ENCODE measurements at places on chromosomes 7 and 10.

DNA sequence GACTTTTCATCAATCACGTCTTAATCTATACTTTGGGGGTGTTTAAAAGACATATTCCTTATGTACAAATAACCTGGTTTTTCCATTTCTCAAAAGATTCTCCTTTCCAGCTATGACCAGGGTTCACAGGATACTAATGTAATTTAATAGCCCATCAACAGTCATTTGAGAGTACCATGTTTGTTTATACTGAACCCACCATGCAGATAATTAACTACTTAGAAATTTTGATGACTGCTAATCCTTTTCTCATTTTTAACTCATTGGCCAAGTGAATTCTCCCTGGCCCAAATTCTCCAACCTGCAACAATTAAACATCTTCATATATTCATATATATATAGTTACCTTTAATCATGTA is 28.8 kb upstream of the KMT2E start:
- no peak for DNase-seq

DNA sequence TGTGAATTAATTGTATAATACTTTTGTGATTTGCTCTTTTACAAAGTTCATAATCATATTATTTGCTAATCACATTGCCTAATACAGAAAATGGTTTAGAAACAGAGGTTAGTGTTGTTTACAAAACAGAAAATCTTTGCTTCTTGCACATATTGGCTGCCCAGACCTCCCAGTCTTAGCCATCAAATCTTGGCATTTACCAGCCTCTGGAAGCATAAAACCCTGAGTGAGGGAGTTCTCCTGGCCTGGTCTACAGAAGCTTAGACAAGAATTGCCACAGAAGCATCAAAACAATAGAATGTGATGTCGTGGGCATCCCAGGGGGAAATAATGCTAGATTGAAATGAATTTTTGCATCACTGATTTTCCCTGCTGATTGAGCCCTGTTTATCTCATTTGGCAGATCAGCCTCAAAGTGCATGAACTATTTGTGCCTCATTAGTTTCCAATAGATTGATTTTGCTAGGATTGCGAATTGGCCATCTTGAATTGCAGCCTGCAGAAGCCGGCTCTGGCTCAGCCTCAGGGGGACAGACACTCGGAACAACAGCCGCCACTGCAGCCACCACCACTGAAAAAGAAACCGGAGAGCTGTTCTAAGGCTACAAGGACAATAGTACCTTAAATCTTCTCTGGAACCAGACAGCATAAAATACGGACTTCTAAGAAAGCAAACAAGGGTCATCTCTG is 11.1 kb upstream of the SORBS1 start:
- no peak for DNase-seq

- no peak for DNase-seq
Measured at GRCh38 chr10:119253433-119254174, 46.2 kb downstream of the GRK5 start.

GRCh38 chr10:48227213-48227612 is 47.3 kb downstream of the FRMPD2 start:
- DNase-seq = no peak

DNA sequence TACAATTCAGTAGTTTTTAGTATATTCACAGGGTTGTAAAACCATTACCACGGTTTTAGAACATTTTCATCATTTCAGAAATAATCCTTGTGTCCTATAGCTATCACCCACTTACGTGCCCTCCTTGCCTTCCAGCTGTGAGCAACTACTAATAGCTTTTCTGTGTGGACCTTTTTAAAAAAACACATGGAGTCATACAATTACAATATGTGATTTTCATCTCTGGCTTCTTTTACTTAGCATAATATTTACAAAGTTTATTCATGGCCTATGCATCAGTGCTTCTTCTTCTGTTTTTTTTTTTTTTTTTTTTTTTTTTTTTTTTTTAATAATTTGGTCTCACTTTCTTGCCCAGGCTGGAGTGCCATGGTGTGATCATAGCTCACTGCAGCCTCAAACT is 76.1 kb downstream of the CDK14 start:
- DNase-seq = no peak

GRCh38 chr10:126525326-126525725 is 137.0 kb upstream of the ADAM12 start:
- no peak for DNase-seq

DNA sequence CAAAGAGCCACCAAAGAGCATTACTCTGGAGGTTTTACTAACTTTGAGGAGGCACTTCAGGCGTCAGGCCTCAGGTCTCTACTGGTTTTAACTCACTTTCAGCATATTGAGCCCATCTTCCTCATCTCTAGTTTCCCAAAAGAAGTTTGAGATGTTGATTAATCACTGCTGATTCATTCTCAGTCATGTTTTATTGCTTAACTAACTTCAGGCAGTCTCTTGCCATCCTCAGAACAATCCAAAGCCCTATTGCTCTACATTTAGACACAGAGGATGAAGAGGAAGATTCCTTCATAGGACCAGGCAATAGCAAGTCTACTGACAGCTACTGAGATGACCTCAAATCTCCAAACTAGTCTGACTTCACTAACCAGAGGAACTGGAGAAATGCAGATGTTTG is 39.1 kb upstream of the BET1 start:
- no peak for DNase-seq

- no peak for DNase-seq
Measured at GRCh38 chr10:12434277-12434676, 84.9 kb downstream of the CAMK1D start.

GRCh38 chr10:88793712-88794299 is 8.7 kb upstream of the LIPM start:
- no peak for DNase-seq

DNA sequence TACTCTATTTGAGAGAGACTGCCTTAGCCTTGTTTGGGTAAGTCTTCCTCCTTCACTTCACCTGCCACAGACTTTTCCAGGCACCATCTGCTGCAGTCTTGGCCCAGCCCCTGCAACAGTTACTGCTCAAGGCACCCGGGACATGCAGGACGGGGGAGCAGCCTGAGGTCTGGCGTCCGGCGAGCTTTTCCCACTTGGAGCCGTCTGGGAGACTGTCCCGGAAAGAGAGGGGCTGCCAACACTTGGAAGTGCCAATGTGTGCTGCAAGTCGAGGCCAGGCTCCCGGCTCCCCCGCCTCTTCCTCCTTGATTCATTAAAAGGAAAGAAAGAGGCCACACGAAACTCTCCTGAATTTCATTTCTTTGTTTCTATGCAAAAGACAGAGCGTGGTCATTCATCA is 13.7 kb downstream of the HTRA1 start:
- no peak for DNase-seq

GRCh38 chr10:17241611-17242333 is 13.7 kb downstream of the VIM start:
- no peak for DNase-seq

- no peak for DNase-seq
Measured at GRCh38 chr7:148849393-148850098, 34.5 kb downstream of the EZH2 start.

GRCh38 chr10:103660364-103661197 is 167.1 kb downstream of the NEURL1 start:
- DNase-seq = no peak

DNA sequence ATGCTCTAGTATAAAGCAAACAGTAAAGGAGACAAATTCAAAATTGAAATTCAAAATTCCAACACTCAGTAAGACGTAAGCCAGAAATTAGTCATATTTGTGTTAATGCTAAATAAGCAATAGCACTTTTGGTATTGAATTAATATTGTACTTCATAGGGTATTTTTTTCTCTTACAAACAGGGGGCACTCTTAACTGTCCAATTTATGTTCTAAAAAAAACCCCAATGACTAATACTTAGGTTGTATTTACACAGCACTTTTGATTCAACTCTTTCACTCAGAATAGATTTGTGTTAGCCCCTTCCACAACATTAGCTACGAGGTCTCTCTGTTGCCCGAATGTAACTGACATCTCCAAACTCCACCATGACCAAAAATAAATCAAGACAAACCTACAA is 284.9 kb upstream of the COBL start:
- DNase-seq = no peak

DNA sequence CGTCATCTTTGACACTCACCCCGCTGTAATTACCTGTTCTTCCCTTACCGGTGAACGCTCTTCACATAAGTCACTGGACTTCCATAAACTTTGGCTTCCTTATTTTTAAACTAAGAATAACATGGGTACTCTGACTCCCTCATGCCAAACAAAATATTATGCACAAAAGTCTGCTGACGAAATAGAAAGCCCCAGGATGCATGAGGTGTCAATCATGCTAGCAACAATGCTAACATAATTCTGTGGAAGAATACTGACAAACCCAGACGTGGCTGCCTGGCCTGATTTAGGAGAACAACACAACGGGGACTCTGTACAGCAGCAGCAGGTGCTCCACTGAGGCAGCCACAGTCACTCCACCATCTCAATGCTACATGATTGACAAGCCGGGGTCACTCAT is 137.5 kb downstream of the CCDC71L start:
- no peak for DNase-seq

- peak; percentile 70 for DNase-seq
Measured at GRCh38 chr7:66321283-66321682, 116.1 kb downstream of the TPST1 start.

- no peak for DNase-seq
Measured at GRCh38 chr10:14259696-14260566, 70.8 kb downstream of the FRMD4A start.

DNA sequence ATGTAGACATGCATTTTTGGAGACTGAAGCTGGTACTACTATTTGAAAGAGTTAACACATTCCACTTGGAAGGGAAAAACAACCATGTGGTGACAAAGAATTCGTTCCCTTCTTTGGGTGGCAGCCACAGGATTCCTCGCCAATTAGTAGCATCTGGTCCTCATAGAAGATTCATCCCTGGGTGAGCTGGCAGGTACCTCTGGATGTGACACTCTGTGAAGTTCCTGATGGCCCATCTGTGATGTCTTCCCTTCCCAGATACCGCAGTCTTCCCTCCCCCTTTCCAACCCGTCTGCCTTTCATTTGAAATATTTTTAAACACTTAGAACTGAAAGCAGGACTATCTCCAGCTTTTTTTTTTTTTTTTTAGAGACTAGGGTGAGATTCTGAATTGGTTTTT is 569.5 kb downstream of the TYW1 start:
- DNase-seq = no peak

GRCh38 chr7:34675749-34676374 is 17.8 kb downstream of the NPSR1 start:
- DNase-seq = peak; percentile 70

DNA sequence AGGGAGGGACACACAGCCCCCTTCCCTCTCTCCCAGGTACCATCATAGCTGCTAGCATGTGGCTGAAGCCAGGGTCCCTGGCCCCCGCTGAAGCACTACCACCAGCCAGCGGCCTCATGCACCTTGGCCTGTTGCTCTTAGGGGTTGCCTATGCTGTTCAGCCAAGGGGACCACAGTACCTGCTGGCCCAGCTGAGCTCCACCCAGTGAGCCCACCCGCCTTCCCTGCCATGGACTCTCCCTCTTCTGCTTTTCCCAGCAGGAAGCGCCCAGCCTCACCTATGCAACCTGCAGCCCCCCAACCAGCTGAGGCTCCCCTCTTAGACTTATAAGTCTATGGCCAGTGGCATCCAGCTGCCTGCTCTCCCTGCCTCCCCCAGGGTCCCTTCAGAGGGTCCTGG is 8.7 kb upstream of the MTPAP start:
- no peak for DNase-seq

GRCh38 chr10:129533281-129533680 is 66.2 kb downstream of the MGMT start:
- no peak for DNase-seq
